Activated CD4-positive, alpha-beta T cell treated with anti-CD3 and anti-CD28 coated beads, Interleukin-2, Interleukin-4, amounts not matched to agents 100 ng/mL and 50 ng/mL, durations not matched to agents 16 hours and 8 hours (primary cell): ENCODE measurements at places on chromosomes 5 and 9.
A peak's percentile ranks its signal among the peaks of the same experiment; 100 is the strongest.

DNA sequence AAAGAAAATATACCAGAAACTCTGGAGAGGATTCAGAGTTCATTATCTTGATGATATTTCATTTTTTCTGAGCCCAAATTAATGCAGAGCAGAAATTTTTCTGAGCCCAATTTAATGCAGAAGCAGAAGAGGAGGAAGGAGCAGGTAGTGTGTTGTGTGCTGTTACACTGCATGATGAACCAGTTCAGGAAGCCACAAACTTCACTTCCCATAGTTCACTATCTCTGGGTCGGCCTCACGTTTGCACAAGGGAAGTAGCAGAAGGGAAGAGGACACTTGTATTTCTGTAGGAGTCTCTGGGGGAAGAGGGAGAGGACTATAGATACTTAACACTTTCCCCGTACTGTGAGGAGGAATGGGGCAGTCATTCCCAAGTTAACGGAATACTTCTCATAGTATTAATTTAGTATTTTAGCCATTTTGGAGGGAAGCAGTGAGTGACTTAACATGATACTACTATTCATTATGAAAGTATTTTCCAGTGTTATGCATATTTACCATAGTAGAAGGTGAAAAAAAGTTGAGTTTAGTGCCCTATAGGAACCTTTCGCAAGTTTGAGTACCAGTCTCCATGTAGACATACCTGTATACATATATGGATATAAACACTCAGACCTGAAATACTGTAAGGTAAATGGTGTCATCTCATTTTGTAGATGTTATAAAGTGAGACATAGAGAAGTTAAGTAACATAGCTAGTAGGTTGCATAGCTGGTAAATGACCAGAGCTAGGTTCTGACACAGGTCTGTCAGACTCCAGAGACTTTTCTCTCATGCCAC lies 30.0 kb downstream of the XPA start:
- DNase-seq = peak; percentile 17

DNA sequence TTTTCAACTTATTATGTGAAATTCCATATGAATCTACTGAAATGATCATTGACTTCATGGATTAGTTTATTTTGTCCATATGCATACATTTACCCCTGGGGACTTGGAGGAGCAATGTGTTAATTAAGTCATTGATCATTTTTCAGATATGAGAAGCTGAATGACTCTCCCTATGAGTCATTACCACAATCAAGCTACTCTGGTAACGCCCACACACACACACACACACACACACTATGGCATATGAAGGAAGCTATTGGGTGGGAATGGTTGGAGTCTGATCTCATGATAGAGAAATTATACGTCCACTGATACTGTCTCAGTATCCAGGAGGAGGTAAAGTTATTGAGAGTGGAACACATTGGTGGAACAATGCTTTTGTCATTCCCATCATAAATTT lies 528.9 kb downstream of the AGTPBP1 start:
- DNase-seq = peak; percentile 45

GRCh38 chr5:33329891-33330290 lies 110.9 kb upstream of the TARS1 start:
- DNase-seq = no peak

DNA sequence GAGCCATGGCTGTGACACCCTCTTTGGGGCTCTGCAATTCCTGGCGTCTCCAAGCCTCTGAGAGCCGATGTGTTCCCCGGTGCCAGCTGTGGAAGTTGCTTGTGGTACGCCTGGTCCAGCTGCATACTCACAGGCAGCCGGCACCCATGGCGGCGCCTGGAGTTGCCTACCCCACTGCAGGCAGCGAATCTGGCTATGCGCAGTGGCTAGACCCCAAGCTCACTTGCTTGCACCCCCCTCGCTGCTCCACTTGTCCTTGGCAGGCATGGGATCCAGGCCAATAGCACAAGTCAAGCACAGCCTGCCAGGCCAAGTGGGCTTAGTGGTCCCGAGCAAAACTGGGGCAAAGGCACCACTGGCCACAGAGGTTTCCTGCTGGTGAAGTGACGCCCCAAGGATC lies 24.7 kb upstream of the GABRA6 start:
- DNase-seq = no peak

DNA sequence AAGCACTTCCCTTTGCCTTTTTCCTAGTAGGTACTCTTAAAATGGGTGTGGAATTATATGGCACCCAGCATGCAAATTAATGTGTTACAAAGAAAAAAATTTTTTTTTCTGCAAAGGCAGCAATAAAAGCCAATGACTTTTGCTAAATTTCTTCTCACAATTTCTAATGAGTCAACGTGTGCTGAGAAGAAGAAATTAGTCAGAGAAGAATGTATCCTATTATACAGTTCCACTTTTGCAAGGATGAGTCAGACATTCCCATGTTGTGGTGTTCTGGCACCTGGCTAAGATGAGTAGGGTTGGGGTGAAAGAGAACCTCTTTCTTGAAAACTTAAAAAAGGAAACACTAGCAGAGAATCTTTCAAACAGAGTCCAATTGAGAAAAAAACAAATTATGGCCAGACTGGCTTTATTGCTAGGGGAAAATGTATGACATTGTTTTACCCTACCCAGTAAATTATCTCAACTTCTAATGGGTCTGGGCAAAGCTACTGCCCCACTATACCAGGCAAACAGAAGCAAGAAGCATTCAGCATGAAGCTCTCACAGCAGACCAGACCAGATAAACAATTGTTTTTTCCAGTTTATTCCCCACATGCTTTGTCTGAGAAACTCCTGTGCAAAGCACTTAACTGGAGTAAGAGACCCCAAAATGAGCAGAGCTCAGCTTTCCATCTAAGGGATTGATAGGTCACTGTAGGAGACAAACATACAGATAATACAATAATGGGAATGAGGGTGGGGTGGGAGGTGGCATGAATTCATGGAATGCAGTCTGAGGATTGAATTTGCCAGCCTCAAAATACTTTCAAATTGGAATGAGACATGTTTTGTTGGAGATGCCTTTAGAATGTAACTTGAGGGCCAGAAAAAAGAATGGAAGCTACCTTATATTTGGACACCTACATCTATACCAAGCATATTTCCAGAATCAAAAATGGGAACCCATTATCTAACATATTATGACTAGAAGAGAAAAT lies 220.8 kb upstream of the RFX3 start:
- DNase-seq = peak; percentile 79

GRCh38 chr5:144298658-144299057 lies 128.0 kb downstream of the KCTD16 start:
- DNase-seq = no peak

GRCh38 chr5:106094839-106095238 lies 1575.9 kb downstream of the EFNA5 start:
- DNase-seq = no peak

DNA sequence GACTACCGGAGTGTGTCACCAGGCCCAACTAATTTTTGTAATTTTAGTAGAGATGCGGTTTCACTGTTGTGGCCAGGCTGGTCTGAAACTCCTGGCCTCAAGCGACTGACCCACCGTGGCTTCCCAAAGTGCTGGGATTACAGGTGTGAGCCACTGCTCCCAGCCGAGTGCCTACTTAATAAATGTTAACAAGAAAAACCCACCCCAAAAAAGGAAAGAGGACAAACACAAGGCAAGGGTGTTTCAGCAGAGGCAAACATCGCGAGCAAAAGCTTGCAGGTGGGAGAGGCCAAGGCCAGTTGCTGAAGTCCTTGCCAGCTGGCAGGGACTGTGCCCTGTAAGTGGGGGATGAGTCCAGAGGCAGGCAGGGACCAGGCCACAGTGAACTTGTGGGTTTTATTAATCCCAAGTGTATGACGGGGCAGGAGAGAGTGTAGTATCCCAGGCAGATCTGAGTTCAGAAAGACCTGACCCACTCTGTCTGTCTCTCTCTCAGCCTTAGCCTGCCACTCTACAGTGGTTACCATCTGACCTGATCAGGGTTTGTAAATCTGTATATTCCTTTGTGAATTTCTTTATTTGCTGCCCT lies 6.4 kb upstream of the FPGS start:
- no peak for DNase-seq

DNA sequence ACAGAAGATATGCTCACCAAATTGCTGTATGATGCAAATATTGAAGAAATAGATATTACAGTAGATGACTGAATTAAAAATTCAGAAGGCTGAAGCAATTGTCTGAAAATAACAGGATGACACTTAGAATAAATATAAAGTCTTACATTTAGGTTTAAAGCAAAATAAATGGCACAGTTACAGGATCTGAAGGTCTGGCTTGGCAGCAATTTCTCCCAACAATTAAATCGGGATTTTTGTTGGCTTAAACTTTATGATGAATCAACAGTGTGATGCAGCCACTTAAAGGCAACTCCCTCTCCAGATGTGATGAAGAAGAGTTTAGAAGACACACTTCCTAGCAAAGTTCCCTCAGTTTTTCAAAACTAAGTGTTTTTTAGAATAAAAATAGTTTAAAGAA lies 80.5 kb downstream of the NREP start:
- DNase-seq = no peak

DNA sequence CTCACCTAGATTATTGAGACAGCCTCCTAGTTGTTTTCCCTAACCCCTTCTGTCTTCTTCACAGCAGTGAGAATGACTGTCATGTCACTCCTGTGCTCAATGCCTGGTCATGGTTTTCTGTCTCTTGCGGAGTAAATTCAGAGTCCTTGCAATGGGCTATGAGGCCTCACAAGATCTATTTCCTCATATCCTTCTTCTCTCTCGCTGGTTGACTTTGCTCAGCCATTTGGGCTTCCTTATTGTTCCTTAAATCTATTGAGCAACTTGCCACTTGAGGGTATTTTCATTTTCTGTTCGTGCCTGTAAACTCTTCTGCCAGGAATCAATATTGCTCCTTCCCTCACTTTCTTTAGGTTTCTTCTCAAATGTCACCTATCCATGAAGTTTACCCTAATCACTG lies 9.0 kb downstream of the PPP3R2 start:
- no peak for DNase-seq

DNA sequence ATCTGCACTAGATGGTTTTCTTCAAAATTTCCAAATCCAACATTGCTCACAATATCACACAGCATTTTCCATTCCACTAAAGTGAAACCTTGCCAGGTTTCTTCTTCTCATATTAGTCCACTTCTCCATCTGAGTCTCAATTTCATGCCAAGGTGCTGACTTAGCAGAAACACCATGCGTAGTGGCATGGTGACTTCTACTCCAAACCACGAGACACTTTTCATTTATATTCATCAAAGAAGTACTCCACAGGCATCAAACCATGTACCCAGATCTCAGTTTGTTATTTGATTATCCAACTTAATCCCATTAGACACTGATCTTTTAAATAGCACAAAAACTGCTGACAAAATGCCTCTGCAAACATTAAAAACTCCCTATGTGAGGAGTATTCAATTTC lies 233.4 kb upstream of the ITGA1 start:
- DNase-seq = no peak

GRCh38 chr5:8827696-8828095 lies 718.2 kb downstream of the SEMA5A start:
- no peak for DNase-seq

GRCh38 chr9:10875752-10876151 lies 262.9 kb upstream of the PTPRD start:
- no peak for DNase-seq

GRCh38 chr5:109714592-109714991 lies 24.9 kb downstream of the MAN2A1 start:
- DNase-seq = no peak

GRCh38 chr9:4308482-4308881 lies 8.6 kb upstream of the GLIS3 start:
- no peak for DNase-seq
